ENCODE measurements at places on chromosomes 16 and 17.
A peak's percentile ranks its signal among the peaks of the same experiment; 100 is the strongest.

DNA sequence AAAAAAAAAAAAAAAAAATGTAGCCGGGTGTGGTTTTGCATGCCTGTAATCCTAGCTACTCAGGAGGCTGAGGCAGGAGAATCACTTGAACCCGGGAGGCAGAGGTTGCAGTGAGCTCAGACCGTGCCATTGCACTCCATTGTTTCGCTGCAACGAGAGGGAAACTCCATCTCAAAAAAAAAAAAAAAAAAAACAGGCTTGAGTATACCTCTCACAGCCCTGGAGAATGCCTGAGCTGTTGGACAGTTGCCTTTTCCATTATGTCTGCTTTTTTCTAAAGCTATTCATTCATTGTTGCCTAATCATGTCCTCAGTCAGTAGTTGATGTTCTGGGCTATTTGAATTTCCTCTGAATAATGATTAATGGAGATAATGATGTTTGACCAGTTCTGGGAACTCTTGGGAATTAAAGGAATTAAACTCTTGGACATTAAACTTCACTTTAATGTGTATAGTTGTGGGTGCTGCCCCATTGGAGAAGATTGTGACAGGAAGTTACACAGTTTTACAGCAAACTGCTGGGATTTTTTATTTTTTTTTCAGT, 11.8 kb downstream of the HMOX2 start:
- peak; percentile 69 for DNase-seq

- DNase-seq, result no peak
These were observed 130.3 kb upstream of the FAM20A start for GRCh38 chr17:68731465-68731864.

DNA sequence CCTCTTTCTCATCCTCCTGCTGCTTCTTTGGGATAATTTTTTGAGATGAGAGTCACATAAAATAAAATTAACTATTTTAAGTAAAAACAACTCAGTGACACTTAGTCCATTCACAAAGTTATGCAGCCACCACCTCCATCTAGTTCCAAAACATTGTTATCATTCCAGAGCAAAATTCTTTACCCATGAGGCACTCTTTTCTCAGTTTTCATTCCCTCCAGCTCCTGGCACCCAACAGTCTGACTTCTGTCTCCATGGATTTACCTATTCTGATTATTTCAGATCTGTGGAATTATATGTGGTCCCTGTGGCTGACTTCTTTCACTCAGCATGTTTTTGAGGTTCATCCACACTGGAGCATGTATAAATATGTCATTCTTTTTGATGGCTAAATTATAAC, 239.9 kb upstream of the DYNLRB2 start:
- DNase-seq, result no peak

- DNase-seq, result no peak
These were observed 291.6 kb upstream of the TNRC6C start for GRCh38 chr17:77666881-77667395.

- DNase-seq, result peak; percentile 51
These were observed 1.4 kb upstream of the PITPNC1 start for GRCh38 chr17:67375716-67376115.

All from fibroblast of mammary gland (primary cell).